ENCODE measurements at places on chromosomes 2 and 18. TPM values are rescaled to one million over a fixed set of nuclear protein-coding genes. Genes with fewer than 3 reads are reported as not detected.

INHBB gene
- 0.51 TPM for total RNA-seq

TEKT4 gene
- not detected for total RNA-seq

CFAP221 gene
- 0.23 TPM for total RNA-seq

COQ10B gene
- total RNA-seq, result 22.1 TPM

LRRTM4 gene
- 0.09 TPM for total RNA-seq

C2orf81 gene
- 0.08 TPM for total RNA-seq

CMPK2 gene
- 41.7 TPM for total RNA-seq

- no peak overlapping the region for H3K4me3 ChIP-seq
- H3K27ac ChIP-seq, result peak overlapping the region; percentile 76
- H3K36me3 ChIP-seq, result no peaks in the 10 kb centered on the region
- no peaks in the 10 kb centered on the region for H3K27me3 ChIP-seq
- no peak for DNase-seq
Measured at GRCh38 chr2:8535469-8535795, 146.4 kb upstream of the ID2 start.

GRCh38 chr2:24571828-24572442 lies 80.9 kb downstream of the NCOA1 start:
- DNase-seq, result no peak
- no peaks in the 10 kb centered on the region for H3K4me1 ChIP-seq
- H3K4me3 ChIP-seq, result no peak overlapping the region
- H3K27ac ChIP-seq, result no peak overlapping the region
- H3K27me3 ChIP-seq, result no peaks in the 10 kb centered on the region
- no peaks in the 10 kb centered on the region for H3K36me3 ChIP-seq

DNA sequence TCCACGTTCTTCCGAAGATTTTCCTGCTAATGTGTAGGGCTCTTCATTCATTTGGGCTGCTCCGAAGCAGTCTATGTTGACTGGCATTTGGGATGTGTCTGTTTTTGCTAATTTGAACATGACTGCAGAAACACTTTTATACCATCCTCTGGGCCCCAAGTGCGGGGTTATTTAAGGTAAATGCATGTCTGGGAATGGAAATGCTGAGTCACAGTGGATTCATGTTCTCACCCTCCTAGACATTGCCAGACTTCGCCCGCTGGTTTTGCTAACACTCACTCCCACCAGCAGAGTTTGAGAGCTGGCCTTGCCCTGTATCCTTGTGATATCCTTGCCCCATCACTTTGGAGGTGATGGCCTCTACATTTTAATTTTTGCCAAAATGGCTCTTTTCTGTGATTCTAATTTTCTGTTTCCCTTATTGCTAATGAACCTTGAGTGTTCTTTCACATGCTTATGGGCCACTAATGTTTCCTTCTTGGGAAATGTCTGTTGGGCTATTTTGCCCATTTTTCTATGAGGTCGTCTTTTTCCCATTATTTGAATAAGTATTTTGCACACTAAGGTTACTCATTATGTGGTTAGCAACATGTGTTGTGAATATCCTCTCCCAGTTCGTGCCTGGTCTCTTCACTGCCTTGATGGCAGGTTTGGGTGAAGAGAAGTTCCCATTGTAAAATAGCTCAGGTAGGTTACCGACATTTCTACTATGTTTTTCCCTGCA lies 204.1 kb downstream of the GLI2 start:
- H3K4me1 ChIP-seq, result no peaks in the 10 kb centered on the region
- DNase-seq, result no peak
- no peak overlapping the region for H3K4me3 ChIP-seq
- no peaks in the 10 kb centered on the region for H3K36me3 ChIP-seq
- H3K27ac ChIP-seq, result no peak overlapping the region

DNA sequence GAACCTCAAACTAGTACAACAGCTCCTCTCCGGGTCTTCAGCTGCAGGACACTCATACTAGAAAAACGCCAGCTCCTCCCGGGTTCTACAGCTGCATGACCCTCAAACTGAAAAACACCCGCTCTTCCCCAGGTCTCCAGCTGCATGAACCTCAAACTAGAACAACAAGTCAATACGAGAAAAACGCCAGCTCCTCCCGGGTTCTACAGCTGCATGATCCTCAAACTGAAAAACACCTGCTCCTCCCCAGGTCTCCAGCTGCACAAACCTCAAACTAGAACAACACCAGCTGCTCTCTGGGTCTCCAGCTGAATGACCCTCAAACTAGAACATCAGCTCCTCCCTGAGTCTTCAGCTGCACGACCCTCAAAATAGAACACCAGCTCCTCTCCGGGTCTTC lies 315.0 kb upstream of the TFPI start:
- DNase-seq, result no peak
- no peaks in the 10 kb centered on the region for H3K4me1 ChIP-seq
- H3K27me3 ChIP-seq, result no peaks in the 10 kb centered on the region
- no peak overlapping the region for H3K4me3 ChIP-seq
- no peak overlapping the region for H3K27ac ChIP-seq

DNA sequence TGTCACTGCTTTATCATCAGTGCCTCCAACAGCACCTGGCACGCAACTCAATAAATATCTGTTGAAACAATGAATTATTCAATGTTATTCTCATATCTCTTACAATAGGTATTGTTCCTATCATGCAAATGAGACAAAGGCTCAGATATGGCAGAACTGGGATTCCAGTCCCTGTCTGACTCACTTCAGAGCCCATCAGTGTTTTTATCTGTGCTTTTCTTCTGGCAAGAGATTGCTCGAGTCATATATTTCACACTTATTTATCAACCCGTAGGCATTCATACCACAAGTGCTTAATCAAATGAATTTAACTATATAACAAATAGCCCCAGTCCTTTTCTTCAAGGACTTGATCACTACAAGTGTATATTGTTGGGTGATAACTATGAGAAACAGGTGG lies 76.4 kb upstream of the TSPYL6 start:
- peaks cover 12% of the 10 kb centered on the region for H3K4me1 ChIP-seq
- no peaks in the 10 kb centered on the region for H3K27me3 ChIP-seq
- H3K27ac ChIP-seq, result no peak overlapping the region
- DNase-seq, result no peak
- no peaks in the 10 kb centered on the region for H3K36me3 ChIP-seq

DNA sequence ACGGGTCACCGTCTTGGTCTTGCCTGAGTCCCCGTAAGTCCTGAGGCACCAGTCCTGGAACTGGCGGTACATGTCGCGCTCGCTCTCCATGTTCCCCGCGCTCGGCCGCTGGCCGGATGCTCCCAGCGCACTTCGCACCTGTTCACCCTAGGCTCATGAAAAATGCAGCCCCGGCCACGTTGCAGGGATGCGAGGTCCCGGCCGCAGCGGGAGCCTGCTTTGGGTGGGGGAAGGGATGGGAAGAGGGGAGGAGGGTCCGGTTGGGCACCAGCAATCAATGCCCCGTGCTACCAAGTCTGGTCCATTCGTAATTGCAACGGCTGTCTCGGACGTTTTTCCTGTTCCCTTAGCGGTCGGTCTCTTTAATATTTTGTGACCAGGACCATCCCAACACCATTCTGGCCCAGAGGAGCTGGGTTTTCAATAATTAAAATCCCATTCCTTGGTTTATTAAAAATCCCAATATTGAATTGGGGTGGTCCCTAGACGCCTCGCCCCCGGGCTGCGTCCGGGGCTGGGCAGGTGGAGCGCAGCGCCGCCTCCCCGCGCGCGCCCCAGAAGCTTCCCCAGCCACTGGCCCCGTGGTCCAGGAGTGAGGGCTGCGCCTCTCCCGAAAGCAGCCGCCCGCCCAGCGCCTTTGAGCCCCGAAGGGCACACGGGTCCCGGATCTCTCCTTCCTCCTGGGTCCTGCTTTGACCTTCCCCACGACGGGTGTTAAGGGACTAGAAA lies 1.4 kb downstream of the NOL4 start:
- H3K36me3 ChIP-seq, result no peaks in the 10 kb centered on the region
- DNase-seq, result no peak
- peaks cover 32% of the 10 kb centered on the region for H3K4me1 ChIP-seq
- no peak overlapping the region for H3K27ac ChIP-seq
- H3K4me3 ChIP-seq, result peak overlapping the region; percentile 34

GRCh38 chr2:17263570-17263968 lies 254.7 kb downstream of the RAD51AP2 start:
- no peaks in the 10 kb centered on the region for H3K27me3 ChIP-seq
- no peak for DNase-seq
- no peak overlapping the region for H3K27ac ChIP-seq
- no peaks in the 10 kb centered on the region for H3K4me1 ChIP-seq
- H3K36me3 ChIP-seq, result no peaks in the 10 kb centered on the region
- no peak overlapping the region for H3K4me3 ChIP-seq

DNA sequence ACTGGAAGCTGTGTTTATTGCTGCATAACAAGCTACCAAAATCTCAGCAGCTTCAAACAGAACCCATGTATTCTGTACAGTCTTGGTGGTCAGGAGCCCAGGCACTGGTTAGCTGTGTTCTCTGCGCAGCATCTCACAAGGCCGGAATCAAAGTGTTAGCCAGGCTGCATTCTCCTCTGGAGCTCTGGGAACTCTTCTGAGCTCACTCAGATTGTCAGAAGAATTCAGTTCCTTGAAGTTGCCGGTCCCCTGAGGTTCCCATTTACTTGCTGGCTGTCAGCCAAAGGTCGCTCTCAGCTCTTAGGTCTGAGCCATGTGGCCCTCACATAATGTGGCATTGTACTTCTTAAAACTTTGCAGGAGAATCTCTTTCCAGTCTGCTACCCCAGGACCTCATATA lies 123.6 kb upstream of the SMIM21 start:
- no peak overlapping the region for H3K27ac ChIP-seq
- no peak for DNase-seq
- H3K4me1 ChIP-seq, result no peaks in the 10 kb centered on the region

- H3K4me3 ChIP-seq, result no peak overlapping the region
- no peaks in the 10 kb centered on the region for H3K27me3 ChIP-seq
- no peaks in the 10 kb centered on the region for H3K36me3 ChIP-seq
- no peak for DNase-seq
- H3K4me1 ChIP-seq, result no peaks in the 10 kb centered on the region
Measured at GRCh38 chr2:98899041-98899702, 36.9 kb downstream of the CRACDL start.

GRCh38 chr2:227038550-227039189 lies 125.3 kb downstream of the COL4A4 start:
- DNase-seq, result no peak
- no peak overlapping the region for H3K27ac ChIP-seq
- no peak overlapping the region for H3K4me3 ChIP-seq
- H3K27me3 ChIP-seq, result no peaks in the 10 kb centered on the region
- no peaks in the 10 kb centered on the region for H3K4me1 ChIP-seq
- no peaks in the 10 kb centered on the region for H3K36me3 ChIP-seq

All from liver (tissue), 10 donors.